ENCODE measurements at places on chromosomes 7 and 10.

DNA sequence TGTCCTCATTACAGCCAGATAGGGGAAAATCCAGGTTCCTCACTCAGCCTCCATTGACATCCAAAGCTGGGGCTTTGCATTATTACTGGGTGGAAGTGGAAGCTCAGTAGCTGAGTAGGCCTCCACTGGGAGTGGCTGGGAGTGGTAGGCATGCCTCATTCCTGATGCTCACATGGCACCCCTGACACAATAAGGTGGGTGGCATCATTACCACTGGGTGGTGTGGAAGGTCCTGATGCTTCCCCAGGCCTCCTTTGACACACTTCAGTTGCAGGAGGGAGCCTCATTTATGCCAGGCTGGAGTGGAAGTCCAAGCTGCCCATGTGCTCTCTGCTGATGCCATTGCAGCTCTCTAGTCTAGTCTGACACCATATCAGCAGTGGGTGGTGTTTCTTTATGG lies 48.2 kb upstream of the GPR141 start:
- no peak for DNase-seq

DNA sequence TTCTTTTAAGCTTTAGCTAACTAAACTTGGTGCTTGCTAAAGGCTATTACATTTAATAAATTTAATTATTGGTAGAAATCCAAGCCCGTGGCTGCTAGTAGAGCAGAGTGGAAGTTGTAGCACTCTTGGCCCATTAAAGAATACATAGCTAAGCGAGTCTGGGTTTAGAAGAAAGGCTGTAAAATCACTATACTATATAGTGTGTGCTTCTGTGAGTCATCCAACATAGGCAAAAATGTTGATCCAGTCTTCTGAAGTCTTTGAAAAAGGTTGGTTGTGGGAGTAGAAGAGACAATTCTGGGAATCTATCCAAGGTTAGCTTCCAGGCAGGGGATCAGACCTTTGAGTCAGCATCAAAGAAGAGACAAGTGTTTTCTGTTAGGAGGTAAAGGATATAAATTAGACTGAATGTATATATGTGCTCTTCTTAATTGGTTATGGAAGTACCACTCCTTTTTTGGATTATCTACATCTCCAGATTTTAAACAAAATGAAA lies 664.2 kb downstream of the NXPH1 start:
- DNase-seq, result no peak

DNA sequence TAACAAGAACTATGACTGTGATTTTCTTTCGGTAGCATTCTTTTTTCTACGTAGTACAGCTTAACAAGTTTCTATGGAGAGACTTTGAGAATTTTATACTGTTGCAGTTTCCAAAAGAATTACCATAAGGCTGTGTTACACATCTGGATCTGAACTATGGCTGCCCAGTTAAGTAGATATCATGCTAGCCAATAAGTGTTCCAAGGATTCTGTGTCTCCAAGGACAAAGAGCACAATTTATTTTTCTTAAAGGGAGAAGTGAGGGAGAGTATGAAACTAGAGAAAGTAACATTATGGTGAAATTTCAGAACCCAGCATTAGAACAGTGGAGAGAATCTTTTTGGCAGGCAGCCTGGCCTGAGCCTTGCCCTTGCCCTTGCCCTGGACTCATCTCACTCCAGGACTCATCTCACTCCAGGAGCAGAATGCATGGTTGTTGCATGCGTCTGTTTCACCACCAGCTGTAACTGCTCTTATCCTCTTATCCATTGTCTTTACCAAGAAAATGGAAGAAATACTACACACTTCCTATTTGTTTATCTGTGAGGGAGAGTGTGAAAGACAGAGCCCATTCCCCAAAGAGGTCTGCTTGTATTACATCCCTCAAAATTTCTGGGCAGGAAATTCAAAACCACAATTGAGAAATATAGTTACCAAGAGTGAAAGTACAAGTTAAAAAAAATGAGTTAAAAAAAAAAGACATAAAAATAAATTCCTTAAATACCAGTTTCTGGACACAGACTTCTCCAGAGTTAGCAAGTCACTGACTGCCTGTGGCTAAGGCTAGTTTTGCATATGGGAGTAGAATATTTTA lies 1067.5 kb downstream of the NRG3 start:
- DNase-seq, result no peak

- DNase-seq, result no peak
Measured at GRCh38 chr7:100132697-100133151, 6.0 kb downstream of the MBLAC1 start.

- DNase-seq, result no peak
Measured at GRCh38 chr7:27888736-27889135, 148.8 kb downstream of the TAX1BP1 start.

- no peak for DNase-seq
Measured at GRCh38 chr10:131065673-131066305, 245.7 kb downstream of the TCERG1L start.

GRCh38 chr10:5944389-5945189 lies 32.8 kb downstream of the IL15RA start:
- DNase-seq, result no peak

- DNase-seq, result no peak
Measured at GRCh38 chr7:80960244-80960795, 41.5 kb upstream of the SEMA3C start.

DNA sequence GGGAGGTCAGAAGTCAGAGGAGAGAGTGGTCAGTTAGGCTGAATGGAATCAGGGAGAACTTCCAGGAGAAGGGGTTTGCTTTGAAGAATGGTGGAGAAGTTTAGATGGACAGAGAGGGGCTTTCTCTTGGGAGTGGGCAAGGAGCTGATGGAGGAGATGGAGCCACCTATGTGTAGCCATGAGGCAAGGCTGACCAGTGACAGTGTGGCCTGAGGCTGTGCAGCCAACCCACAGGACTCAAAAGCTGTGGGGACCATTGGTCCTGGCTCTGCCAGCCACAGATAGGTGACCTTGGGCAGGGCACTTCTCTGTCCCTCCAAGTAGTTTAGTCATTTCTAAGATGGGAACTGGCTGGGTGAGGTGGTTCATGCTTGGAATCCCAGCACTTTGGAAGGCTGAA lies 18.7 kb downstream of the NEURL1 start:
- DNase-seq, result no peak
